ENCODE measurements at places on chromosomes 16 and 17.

GRCh38 chr16:57770361-57770760 is 31.9 kb downstream of the KIFC3 start:
- no peak for DNase-seq

- no peak for DNase-seq
Measured at GRCh38 chr17:77811521-77811920, 147.0 kb upstream of the TNRC6C start.

DNA sequence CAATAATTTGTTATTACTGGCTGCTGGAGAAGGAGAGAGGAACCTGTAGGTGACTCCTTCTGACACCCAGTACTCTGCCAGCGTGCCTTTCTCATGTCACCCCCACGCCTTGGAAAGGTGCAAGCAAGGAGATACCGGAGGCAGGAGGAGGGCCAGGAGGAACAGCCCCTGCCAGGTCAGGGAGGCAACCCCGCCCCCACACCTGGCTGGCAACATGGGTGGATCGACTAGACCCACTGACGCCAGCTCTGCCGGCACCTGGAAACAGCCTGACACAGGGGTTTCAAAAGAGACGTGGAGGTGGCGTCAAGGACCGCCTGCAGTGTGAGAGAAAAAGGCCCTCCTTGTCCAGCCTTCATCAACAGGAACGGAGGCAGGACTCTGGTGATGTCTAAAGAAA is 62.3 kb downstream of the CYB5B start:
- no peak for DNase-seq

GRCh38 chr16:79066561-79066960 is 534.0 kb downstream of the MAF start:
- peak; percentile 28 for DNase-seq

DNA sequence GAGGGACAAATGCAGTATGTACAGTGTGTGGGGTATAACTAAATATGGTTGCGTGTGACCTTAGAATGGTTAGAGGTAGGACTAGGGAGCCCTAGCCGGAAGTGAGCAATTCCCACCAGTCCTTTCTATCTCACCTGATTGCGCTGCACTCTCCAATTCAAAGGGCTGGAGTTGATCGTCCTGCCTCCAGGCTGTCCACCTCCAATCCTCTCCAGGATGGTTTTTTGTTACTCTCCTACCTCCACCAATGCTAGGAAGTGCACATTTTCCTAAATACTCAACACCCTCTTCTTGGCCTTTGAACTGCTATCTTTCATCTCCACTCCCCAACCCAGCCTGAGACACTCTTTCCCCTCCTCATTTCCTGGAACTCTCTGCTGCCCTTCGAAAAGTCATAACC is 181.7 kb upstream of the ASIC2 start:
- no peak for DNase-seq

DNA sequence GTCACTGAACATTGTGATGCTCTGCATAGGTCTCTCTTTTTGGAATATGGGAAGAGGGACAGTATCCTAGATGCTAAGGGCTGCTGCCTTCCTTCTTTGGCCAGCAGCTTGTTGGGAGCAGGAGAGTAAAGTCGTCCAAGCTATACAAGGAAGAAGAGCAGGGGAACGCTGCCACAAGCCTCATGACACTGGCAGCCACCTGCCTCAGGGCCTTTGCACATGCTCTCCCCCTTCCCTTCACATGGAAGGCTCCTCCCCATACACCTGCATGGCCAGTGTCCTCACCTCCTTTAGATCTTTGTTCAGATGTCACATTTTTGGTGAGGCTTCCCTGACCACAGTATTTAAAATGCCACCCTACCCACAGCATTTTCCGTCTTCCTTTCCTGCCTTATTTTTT is 78.1 kb upstream of the CRHR1 start:
- no peak for DNase-seq
